Lung (tissue), 17 donors: ENCODE measurements at places on chromosomes 5 and 9. TPM values are rescaled to one million over a fixed set of nuclear protein-coding genes. Genes with fewer than 3 reads are reported as not detected.

DNA sequence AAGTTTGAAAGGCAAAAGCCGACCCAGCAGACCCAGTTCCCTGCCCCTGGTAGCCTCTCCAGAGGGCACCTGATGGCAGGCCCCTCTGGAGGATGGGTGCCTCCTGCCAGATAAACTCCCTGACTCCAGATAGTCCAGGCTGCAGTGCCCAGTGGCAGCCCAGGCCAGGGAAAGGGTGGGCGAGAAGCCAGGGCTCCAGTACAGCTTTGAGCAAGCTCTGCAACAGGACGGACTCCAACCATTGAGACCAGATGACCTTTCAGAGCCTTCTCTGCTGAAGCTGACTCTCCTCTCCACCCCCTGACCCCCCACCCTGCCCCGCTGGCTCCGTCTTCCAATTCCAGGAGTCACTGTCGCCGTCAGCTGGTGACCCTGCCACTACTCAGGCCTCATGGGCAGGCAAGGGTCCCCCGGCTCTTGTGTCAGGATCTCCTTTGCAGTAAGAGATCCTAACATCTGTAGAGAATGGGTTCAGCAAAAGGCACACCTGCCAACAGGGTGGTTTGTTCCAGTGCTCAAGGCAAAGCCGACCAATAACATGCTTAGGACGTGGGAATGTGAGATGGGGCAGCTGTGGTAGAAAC lies 15.5 kb upstream of the FCN1 start:
- DNase-seq: no peak

DNA sequence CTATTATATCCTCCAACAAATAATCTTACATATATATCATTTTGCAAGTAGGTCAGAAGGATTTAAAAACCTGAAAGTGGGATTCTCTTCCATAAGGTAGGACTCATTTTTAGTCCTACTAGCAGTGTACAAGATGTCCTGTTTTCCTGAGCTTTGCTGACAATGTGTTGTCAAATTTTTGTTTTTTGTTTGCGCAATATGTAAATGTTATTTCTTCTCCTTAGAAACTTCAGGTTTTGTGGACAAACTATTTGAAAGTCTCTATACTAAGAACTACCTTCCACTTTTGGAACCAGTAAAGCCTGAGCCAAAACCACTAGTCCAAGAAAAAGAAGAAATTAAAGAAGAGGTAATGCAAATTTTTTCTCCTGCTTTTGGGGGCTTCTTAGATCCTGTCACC lies 19.8 kb downstream of the RBM27 start:
- no peak for DNase-seq

DNA sequence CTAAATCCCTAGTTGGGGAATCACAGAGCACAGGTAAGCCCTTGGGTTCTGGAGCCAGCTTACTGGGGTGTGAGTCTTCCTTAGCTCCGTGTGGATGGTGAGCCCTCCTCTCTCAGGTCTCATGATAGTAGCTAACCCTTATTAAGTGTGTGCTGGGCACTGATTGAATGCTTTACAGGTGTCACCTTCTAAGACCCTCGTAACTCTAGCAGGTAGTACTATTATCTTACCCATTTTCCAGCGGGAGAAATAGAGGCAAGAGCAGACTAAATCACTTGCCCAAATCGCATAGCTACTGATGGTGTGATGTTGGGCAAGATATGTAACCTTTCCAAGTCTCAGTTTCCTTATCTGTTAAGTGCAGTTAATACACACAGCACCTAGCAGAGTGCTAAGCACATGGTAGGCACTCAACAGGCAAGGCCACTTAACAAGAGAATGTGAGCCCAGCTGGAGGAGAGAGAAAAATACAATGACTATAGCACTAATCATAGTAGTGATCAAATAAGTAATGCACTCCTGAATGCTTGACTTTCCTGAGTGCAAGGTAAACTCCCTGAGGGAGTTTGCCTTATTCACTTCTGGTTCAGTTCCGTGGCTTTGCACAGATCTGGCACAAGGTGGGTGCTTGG lies at the start of gene DCANP1:
DCANP1 (minus strand) TSS at position 51 of the 632 bp plus-strand sequence. CDS start 240 bp downstream, outside the sequence.
- no peak for DNase-seq

GRCh38 chr9:69585571-69585970 lies 86.6 kb downstream of the APBA1 start:
- DNase-seq: no peak

IL13 gene
- polyA plus RNA-seq: not detected

DNA sequence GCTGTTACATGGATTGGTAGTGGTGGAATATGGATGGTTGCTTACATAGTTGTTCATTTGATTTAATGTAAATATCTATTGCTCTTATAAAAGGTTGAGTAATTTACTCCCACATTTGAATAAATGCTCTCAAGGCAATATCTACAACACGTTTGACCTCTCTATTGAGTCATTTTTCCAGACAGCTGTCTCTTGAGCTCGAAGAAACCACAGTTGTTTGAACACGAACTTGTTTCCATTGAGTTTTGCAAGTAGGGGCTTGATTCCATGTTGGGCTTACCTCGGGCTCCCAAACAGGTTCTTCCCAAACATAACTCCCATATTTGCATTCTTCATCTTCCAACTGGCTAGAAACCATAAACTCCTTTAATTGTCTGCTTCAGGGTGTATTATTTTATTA lies 115.0 kb upstream of the HMHB1 start:
- DNase-seq: no peak

QRFP gene
- 0.16 TPM for polyA plus RNA-seq

DNA sequence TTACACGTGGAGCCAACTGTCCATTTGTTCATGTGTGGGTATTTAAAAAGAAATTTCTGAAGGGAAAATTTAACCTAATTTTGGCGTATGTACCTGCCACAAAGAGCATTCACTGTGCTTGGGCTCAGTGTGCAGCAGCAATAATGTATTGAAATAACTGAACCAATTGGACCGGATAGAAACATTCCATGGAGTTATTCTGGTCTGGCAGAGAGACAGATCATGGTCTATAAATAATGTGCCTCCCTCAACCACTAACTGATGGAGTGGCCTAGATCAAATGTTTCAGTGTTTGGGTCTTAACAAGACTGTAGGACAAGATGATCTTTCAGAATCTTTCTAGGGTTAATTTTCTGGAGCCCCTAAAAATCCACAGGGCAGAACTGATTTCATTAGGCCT lies 469.7 kb downstream of the PRELID2 start:
- no peak for DNase-seq

LCN12 gene
- 2.4 TPM for polyA plus RNA-seq

- DNase-seq: no peak
These were observed 2055.2 kb downstream of the MAT2B start for GRCh38 chr5:165560648-165561047.

FBXO4 gene
- 7.7 TPM for polyA plus RNA-seq

DNA sequence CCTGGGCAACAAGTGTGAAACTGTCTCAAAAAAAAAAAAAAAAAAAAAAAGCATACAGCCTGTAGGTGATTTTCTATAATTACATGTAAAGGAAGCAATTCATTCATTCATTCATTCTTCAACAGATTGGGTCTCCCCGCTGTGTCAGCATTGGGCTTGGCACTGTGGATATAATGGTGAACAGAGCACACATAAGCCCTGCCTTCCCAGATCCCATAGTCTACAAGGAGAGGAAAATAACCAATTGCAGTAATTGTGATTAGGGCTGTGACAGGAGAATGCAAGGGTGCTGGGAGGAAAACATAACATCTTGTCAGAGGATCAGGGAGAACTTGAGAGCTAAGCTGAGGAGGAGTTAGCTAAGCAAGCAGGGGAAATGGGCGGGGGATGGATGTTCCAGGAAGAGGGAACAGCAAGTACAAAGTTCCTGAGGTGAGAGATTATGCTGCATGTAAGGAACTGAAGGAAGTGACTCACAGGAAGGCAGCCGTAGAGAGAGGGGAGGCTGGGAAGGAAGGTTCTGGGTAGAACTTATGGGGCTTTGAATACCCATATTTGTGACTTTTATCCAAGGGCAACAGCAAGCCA lies 24.0 kb upstream of the KLF9 start:
- DNase-seq: no peak

DNA sequence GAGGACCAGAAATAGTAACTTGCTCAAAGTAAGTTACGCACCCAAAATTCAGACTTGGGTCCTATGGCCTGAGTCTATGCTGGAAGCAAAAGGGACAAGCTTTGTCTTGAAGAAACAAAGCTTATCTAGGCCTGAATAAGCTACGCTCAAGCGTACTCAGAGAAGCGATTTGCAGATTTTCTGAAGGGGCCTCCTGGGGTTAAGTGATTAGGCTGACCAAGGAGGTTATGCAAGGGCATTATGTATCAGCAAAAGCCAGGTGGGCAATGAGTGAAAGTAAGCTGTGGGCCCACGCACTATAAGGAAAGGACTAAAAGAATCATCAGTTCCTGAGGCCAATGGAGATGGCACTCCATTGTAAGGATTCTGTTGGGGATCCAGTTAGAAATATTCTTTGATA lies 122.1 kb downstream of the SNX18 start:
- DNase-seq: no peak

TRPM3 gene
- polyA plus RNA-seq: 0.02 TPM
